ENCODE measurements at places on chromosomes 13 and 19.

DNA sequence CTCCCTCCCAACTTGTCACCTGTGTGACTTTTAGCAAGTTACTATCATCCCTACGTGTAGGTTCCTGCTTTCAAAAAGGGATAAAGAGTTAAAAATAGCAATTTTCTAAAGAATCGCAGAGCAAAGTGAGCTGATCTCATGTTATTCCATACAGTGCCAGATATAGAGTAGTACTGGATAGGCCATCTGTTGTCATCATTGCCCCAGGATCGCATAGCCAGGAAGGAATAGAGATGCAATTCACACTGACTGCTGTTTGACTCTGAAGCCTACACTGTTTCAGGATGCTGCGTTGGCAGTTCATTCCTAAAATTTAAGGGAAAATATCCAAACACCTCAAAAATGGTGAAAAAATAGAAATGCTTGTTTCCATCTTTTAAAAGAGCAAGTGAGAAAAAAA, 138.9 kb downstream of the SHISA2 start:
- no peak for DNase-seq

- no peak for DNase-seq
These were observed 44.9 kb upstream of the ZNF91 start for GRCh38 chr19:23440207-23440606.

- no peak for DNase-seq
These were observed 8.5 kb upstream of the LSR start for GRCh38 chr19:35240327-35240726.

DNA sequence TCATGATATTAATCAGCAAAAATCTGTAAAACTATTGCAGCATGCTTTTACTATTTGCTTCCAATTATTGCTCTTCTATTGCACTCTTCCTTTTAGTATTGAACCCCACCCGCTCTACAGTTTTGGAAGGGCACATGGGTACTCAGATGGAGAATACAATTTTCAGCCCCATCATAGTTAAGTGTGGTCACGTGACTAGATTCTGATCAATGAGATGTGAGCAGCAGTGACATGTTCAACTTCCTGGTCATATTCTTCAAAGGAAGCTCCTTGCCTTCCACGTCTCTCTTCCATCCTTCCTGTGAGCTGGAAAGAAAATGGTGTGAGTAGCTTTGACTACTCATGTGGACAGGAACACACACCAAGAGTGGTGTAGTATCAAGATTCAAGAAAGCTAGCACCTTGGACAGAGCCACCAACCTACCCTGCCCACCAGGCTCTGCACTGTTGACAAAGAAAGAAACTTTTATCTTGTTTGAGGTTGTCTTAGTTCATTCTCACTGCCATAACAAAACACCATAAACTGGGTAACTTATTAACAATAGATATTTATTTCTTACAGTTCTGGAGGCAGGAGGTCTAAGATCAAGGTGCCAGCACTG, 3.8 kb upstream of the FGF14 start:
- DNase-seq: no peak

GRCh38 chr13:83882606-83882959, 309 bp upstream of the SLITRK1 start:
- no peak for DNase-seq
